ENCODE measurements at places on chromosomes 3 and 15.
A peak's percentile ranks its signal among the peaks of the same experiment; 100 is the strongest.

DNA sequence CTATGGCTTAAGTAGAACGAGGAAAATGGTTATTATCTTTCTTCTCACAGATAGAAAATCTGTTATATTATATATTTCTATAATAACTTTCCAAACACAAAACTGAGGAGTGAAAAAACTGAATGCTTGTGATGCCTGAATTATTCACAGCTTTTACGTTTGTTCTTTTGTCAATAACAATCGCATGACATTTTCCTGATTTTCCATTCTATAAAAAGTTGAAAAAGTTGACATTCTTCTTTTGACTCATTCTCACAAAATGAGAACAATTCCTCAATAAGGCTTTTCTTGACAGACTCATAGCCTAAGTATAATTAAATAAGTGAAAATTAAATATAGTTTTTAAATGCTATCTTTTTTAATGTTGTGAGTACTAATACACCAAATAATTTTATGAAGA is 288.8 kb upstream of the TGFBR2 start:
- DNase-seq = no peak

- no peak for DNase-seq
These were observed 2.3 kb downstream of the ITPKA start for GRCh38 chr15:41495736-41496599.

DNA sequence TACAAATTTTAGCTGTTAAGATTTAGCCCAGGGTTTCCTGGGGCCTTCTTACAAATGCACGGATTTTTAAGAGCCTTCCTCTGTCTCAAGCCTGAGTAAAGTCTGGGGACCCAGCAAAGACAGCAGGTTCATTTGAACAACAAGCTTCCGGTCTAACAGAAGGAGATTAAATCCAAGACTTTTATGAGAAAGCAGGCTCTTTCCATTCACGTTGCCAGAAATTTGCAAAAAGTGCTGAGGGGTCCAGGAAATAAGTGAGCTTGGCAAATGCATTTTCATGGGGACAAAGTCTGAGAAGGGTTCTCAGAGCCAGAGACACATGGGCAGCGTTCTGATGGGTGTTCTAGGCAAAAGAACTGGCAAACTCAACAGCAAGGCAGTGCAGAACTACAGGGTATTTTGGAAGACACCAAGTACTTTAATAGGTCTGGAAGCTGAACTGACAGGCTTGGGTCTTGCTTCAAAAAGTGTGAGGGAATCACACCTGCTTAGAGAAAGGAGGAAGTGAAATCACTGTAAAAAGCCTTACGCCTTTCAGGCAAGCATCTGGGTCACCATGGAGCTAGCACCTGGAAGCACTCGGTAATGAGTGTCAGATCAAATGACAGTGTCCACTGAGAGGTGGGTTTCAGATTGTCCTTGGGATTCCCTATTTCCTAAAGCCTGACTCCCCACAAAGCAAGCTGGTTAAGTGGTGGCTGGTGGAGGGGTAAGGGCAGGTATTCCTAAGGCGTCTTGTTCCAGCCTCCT is 115.8 kb upstream of the ARHGEF3 start:
- DNase-seq = no peak

- no peak for DNase-seq
These were observed 71.0 kb upstream of the ANKRD34C start for GRCh38 chr15:79211481-79211880.

- DNase-seq = no peak
These were observed 72.1 kb upstream of the TNIK start for GRCh38 chr3:171532294-171532693.

DNA sequence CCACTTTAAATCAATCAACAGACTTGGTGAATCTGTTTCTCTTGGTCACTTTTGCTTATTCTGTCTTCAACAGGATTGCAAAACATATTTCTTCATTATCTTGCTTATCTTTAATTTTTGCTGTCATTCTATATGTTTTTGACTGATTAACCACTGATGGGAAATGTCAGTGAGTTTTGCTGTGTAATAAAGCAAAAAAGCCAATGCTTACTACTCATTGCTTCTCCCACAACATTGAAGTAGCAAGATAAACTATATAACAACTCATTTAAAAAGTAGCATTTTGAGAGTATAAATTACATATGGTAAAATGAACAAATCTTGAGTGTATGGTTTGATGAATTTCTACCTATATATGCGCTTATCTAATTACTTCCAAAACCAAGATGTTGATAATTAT is 892 bp downstream of the CD200R1L start:
- DNase-seq = no peak

DNA sequence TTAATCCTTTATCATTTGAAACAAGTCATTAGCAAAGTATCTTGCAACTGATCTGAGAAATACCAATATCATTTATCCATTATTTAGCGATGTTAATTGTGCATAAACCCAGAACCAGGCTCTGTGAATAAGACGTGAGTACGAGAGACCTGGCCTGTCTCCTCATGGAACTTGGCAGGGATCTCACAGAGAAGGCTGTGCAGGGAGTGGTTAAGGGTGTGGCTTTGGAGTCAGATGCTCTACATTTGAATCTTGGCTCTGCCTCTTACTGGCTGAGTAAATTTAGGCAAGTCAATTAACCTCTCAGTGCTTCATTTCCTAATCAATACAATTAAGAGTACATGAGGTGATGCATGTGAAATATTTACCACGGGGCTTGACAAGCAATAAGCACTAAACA is 39.9 kb upstream of the TBL1XR1 start:
- no peak for DNase-seq

- DNase-seq = no peak
These were observed 327.4 kb downstream of the EPHA3 start for GRCh38 chr3:89434621-89435380.

GRCh38 chr15:79185199-79185598 is 94.6 kb upstream of the RASGRF1 start:
- DNase-seq = no peak

DNA sequence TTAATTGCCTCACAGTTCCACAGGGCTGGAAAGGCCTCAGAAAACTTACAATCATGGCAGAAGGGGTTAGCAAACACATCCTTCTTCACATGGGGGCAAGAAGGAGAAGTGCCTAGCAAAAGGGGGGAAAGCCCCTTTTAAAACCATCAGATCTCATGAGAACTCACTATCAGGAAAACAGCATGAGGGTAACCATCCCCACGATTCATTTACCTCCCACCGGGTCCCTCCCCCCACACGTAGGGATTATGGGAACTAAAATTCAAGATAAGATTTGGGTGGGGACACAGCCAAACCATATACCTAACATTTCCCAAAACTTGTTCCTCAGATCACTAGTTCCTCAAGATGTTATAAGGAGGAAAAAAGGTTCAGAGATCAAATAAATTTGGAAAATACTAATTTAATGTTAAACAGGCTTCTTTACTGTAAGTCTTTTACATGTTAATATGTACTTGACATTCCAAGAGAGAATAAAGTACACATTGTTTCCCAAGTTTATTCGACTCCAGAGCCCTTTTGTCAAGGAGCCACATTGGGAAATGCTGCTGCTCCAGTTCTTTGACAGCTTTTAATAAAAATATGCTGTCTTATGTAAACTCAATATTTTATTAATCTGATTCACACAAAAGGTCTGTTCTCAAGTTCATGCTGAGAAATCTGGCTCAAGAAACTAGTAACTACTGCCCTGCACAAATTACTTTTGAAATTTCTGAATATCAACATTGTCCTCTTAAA is 17.8 kb downstream of the HERC1 start:
- DNase-seq = no peak

GRCh38 chr3:152269831-152270734 is 1.4 kb downstream of the MBNL1 start:
- DNase-seq = peak; percentile 52

DNA sequence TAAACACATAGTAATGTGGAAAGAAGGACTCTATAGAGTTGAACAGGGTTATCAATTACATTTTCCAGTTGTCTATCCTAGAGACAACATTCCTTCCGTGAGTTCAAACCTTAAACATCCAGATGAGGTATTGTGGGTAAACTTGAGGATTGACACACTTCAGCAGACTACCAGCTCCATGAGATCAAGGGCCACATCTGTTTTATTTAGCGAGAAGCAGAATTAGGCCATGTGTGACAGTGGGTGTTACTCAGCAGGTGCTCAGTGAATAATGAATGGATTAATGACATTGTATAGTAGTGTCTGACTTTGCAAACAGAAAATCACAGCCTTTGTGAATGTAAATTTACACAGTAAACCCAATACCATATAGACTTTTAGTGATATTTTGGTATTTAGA is 941.1 kb upstream of the CFAP20DC start:
- DNase-seq = no peak

DNA sequence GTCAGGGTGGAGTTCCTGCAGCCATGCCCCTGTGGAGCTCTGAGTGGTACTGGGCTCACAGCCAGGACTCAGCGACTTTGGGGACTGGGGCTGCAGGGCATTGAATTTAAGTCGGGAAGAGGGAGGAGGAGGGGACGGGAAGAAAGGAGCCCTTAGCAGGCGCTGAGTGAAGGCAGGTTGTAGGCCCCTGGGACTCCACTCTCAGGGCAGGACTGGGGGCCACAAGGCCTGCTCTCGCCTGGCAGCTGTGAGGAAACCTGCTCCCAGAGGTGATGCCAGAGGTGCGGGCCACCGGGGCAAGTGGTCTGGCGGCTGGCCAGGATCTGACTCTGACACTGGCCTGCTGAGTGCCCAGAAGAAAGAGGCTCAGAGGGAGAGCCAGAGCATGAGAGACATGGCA is 73.5 kb downstream of the EPHB3 start:
- DNase-seq = no peak

GRCh38 chr3:11006986-11007933 is 14.7 kb downstream of the SLC6A1 start:
- DNase-seq = no peak
